Karpas-422 (cell line): ENCODE measurements at places on chromosomes 1 and 21. TPM values are rescaled to one million over a fixed set of nuclear protein-coding genes. Genes with fewer than 3 reads are reported as not detected.

SSBP3 gene
- total RNA-seq = 2.4 and 4.7 TPM in 2 replicates

ZBTB48 gene
- total RNA-seq = 36.3 and 69.0 TPM in 2 replicates

PGLYRP3 gene
- total RNA-seq = not detected in 2 replicates

DNA sequence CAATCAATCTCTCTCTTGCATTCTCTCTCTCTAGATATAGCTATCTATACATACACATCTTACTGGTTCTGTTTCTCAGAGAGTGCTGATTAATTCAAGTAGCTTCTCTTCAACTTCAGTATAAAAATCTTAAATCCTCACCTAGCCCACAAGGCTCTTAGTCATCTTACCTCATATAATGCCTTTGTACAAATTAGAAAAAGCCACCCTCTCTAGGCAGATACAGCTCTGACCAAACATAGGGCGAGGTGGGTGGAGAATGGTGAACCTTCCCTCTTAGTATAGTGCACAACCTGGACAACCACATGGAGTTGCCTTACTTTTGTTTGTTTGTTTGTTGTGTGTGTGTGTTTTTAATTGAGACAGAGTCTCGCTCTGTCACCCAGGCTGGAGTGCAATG is 5.1 kb upstream of the INAVA start:
- H3K27ac ChIP-seq = no peak overlapping the region
- no peak overlapping the region for H3K4me3 ChIP-seq
- DNase-seq = no peak
- no peaks in the 10 kb centered on the region for H3K4me1 ChIP-seq

DNA sequence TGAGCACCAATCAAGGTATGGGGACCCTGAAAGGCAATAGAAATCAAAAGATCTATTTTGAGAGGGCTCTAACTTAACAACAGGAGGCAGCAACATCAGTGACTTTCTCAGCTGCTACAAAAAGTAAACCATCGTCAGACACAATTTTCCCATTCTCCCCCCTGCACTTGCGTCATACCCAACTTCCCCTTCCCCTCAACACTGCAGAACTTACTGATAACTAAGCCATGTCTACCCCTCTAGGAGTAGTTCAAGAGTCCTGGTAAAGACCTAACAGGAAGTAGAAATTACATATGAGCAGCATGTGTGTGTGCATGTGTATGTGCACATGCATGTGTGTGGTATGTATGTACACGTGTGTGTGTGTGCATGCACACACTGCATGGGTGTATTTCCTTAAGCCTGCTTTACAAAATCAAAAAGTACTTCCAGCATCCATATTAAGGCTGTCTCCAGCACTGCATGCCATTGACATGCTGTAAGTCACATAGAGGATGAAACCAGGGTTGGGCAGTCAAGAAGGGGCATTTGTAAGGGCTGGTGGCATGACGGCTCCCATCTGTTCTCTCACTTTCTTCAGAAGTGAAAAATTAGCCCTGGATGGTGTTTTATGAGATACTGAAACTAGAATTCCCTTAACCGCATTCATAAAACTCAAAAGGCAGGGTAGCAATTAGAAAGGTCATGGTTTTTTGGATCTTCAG is 460.1 kb upstream of the RUNX1 start:
- no peak overlapping the region for H3K4me3 ChIP-seq
- no peak for DNase-seq
- H3K4me1 ChIP-seq = no peaks in the 10 kb centered on the region
- H3K27ac ChIP-seq = no peak overlapping the region
- H3K27me3 ChIP-seq = no peaks in the 10 kb centered on the region
- no peaks in the 10 kb centered on the region for H3K36me3 ChIP-seq

DNA sequence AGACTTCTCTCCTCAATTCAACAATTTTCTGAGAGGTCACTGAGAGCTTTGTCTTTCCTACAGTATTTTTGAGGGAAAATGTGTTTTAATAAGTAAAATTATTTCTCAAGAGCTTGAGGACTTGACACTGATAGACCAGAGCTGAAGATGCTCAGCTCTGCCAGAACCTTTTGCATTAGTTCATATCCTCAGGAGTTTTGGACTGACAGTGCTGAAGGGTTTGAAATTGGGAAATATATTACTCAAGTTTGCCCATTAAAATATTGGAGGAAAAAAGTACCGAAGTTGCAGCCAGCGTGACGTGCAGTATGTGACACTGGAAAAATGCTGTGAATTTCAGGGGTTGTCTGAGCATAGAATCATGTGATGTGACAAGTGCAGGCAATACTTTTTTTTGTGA is 346.6 kb upstream of the DPYD start:
- no peaks in the 10 kb centered on the region for H3K36me3 ChIP-seq
- H3K27me3 ChIP-seq = no peaks in the 10 kb centered on the region
- no peak overlapping the region for H3K27ac ChIP-seq
- H3K4me3 ChIP-seq = no peak overlapping the region

NBPF11 gene
- total RNA-seq = 12.6 and 14.9 TPM in 2 replicates

DNA sequence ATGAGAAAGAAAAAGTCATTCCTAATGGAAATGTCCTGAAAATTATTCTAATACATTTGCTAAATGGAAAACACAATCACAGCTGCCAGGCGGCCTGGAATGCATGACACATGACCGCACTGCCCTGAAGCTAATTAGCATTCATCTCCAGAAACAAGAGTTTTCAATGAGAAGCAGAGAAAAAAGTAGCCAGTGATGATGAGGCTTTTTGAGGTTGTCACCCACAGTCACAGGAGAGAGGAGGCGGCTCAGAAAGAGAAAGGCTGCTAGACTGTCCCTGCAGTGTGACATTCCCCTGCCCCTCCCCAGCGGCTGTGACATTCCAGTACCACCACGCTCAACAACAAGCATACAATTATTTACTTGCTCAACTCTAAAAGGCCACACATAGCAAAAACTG is 122.9 kb upstream of the KRTAP19-8 start:
- no peak for DNase-seq
- no peaks in the 10 kb centered on the region for H3K27me3 ChIP-seq
- H3K27ac ChIP-seq = no peak overlapping the region
- H3K4me1 ChIP-seq = no peaks in the 10 kb centered on the region

- H3K4me3 ChIP-seq = no peak overlapping the region
- DNase-seq = no peak
- no peaks in the 10 kb centered on the region for H3K36me3 ChIP-seq
- no peak overlapping the region for H3K27ac ChIP-seq
- H3K27me3 ChIP-seq = no peaks in the 10 kb centered on the region
- H3K4me1 ChIP-seq = no peaks in the 10 kb centered on the region
Observed at GRCh38 chr1:175773571-175773970, 30.2 kb upstream of the TNR start.

- no peak overlapping the region for H3K4me3 ChIP-seq
- H3K27me3 ChIP-seq = no peaks in the 10 kb centered on the region; the same call in 1 of the 2 replicates
- no peak overlapping the region for H3K27ac ChIP-seq
- H3K36me3 ChIP-seq = no peaks in the 10 kb centered on the region
- peaks cover 10% of the 10 kb centered on the region for H3K4me1 ChIP-seq
Observed at GRCh38 chr1:17140279-17140678, 21.0 kb upstream of the PADI2 start.

- no peaks in the 10 kb centered on the region for H3K4me1 ChIP-seq
- H3K36me3 ChIP-seq = no peaks in the 10 kb centered on the region
- no peak overlapping the region for H3K4me3 ChIP-seq
- DNase-seq = no peak
- H3K27ac ChIP-seq = no peak overlapping the region
Observed at GRCh38 chr1:183003203-183003602, 20.0 kb upstream of the LAMC1 start.

DNA sequence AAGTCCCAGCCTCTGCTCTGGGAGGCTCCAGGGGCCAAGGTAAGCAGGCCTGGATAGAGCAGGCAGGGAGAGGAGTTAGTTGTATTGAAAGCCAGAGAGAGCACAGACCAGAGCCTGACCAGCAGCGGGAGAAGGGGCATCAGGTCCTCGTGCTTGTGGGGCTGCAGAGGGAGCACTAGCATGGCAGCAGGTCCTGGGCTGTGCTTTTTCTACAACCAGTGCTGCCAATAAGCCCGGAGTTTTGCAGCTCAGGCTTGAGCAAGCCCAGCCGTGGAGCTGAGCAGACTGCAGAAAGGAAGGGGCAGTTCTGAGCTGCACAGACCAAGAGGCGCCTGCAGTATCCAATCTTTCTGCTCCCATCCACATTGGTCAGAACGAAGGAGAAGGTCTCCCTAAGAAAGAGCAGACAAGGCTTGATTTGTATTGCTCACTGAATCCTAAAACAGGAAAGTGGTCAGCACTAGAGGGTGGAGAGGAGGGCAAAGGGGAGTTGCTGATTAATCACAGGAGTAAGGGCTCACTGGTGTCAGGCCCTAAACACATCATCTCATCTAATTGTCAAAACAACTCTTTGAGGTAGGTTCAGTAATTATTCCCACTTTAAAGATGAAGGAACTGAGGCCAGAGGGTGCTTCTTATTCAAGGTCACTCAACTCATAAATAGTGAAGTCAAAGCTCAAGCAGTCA is 2.7 kb downstream of the DENND2D start:
- H3K27ac ChIP-seq = peak overlapping the region; percentile 68
- no peak overlapping the region for H3K4me3 ChIP-seq
- peaks cover 22% of the 10 kb centered on the region; the same call in 1 of the 2 replicates for H3K36me3 ChIP-seq
- peaks cover 48% of the 10 kb centered on the region for H3K4me1 ChIP-seq

OR2AK2 gene
- 0.22 TPM in 1 of 2 replicates, not detected in the other for total RNA-seq

DNA sequence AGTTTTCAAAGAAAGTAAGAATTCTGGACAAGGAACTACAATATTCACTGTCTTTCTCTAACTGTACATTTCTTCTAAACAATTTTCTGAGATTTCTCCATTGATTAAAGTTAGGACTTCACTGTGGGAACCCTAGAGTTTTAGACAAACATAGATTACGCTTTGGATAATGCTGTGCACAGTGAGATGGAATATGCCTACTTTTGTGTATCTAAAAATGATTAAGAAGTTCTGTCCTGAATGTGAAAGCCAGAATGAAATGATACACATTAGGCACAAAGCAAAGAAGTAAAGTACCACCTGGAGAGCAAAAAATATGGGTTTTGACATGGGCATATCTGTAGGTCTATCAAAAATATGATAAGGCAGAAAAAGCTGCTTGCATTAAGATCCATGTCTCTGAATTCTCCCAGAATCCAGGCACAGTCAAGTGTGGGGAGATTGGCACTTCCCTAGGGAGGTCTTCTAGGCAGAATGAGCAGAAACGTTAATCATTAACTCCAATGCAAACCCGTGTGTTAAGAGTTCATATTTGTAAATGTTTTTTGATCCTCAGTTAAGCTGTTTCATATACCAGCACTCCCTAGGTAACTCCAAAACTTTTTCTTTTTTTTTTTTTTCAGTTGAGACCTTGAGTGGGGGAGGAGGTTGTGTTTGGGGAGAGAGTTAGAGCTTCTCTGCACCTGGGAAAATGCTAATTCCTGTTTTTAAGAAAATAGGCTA is 467.1 kb downstream of the LMO4 start:
- H3K36me3 ChIP-seq = no peaks in the 10 kb centered on the region
- H3K4me1 ChIP-seq = no peaks in the 10 kb centered on the region
- no peaks in the 10 kb centered on the region for H3K27me3 ChIP-seq
- no peak overlapping the region for H3K4me3 ChIP-seq

C1orf226 gene
- not detected in 2 replicates for total RNA-seq

DNA sequence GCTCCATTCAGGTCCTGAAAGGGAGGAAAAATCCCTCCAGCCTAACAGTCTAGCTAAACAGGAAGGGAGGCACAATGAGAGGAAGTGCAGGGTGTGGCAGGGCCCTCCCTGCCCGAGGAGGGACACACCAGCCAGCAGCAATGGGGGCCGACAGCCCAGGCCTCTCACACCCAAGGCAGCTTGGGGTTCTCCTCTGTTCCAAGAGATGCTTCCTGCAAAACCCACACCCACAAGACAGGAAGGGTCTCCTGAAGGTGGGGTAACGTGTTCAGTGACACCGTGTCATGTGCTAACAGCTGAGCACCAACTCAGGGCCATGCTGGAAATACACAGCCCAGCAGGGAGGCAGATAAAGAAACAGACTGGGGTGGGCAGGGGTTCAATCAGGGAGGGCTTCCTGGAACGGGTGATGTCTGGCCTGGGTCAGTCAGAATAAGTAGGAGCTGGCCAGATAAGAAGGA is 10.2 kb downstream of the ECE1 start:
- H3K27me3 ChIP-seq = no peaks in the 10 kb centered on the region
- H3K4me1 ChIP-seq = peaks cover 3% of the 10 kb centered on the region
- DNase-seq = no peak
- peaks cover 11% of the 10 kb centered on the region; the same call in 1 of the 2 replicates for H3K36me3 ChIP-seq
- 0 out of 2 replicates have a peak overlapping the region, but pooled peaks have one; percentile 24 for H3K27ac ChIP-seq

- H3K36me3 ChIP-seq = no peaks in the 10 kb centered on the region
- H3K4me1 ChIP-seq = no peaks in the 10 kb centered on the region
- DNase-seq = no peak
- H3K27ac ChIP-seq = no peak overlapping the region
- H3K27me3 ChIP-seq = no peaks in the 10 kb centered on the region
Observed at GRCh38 chr1:245172026-245172425, 17.2 kb downstream of the KIF26B start.

GRCh38 chr1:176794897-176795508 is 332.0 kb downstream of the PAPPA2 start:
- no peaks in the 10 kb centered on the region for H3K27me3 ChIP-seq
- H3K27ac ChIP-seq = no peak overlapping the region
- H3K4me1 ChIP-seq = no peaks in the 10 kb centered on the region
- H3K36me3 ChIP-seq = no peaks in the 10 kb centered on the region
- H3K4me3 ChIP-seq = no peak overlapping the region

CD1D gene
- 7.1 and 7.2 TPM in 2 replicates for total RNA-seq

DNA sequence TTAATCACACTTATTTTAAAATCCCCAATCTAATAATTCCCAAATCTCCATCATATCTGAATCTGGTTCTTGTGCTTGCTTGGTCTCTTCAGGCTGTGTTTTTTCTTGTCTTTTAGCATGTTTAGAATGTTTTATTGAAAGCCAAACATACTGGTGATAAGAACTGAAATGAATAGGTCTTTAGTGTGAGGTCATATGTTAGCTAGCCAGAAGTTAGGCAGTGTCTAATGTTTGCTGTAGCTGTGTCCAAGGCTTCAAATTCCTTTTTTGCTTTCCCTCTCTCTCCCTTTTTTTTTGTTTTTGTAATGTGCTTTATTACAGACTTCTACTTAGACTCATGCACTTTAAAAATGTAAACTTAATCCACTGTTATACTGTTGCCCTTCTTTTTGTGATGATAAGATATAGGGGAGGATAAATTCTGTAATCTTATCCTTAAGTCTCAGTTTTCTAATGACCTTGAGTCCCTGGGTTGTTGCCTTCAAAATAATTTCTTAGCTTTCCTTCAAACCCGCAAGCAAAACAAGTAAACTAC is 725.1 kb downstream of the BRINP3 start:
- H3K36me3 ChIP-seq = no peaks in the 10 kb centered on the region
- H3K27ac ChIP-seq = no peak overlapping the region
- no peak overlapping the region for H3K4me3 ChIP-seq
- DNase-seq = no peak
- no peaks in the 10 kb centered on the region for H3K27me3 ChIP-seq

GRCh38 chr1:228862542-228863505 is 127.5 kb downstream of the RHOU start:
- H3K4me3 ChIP-seq = no peak overlapping the region
- H3K27me3 ChIP-seq = no peaks in the 10 kb centered on the region
- H3K27ac ChIP-seq = no peak overlapping the region
- no peaks in the 10 kb centered on the region for H3K4me1 ChIP-seq
- H3K36me3 ChIP-seq = no peaks in the 10 kb centered on the region
